ENCODE measurements at places on chromosomes 13 and 19.
A peak's percentile ranks its signal among the peaks of the same experiment; 100 is the strongest.

DNA sequence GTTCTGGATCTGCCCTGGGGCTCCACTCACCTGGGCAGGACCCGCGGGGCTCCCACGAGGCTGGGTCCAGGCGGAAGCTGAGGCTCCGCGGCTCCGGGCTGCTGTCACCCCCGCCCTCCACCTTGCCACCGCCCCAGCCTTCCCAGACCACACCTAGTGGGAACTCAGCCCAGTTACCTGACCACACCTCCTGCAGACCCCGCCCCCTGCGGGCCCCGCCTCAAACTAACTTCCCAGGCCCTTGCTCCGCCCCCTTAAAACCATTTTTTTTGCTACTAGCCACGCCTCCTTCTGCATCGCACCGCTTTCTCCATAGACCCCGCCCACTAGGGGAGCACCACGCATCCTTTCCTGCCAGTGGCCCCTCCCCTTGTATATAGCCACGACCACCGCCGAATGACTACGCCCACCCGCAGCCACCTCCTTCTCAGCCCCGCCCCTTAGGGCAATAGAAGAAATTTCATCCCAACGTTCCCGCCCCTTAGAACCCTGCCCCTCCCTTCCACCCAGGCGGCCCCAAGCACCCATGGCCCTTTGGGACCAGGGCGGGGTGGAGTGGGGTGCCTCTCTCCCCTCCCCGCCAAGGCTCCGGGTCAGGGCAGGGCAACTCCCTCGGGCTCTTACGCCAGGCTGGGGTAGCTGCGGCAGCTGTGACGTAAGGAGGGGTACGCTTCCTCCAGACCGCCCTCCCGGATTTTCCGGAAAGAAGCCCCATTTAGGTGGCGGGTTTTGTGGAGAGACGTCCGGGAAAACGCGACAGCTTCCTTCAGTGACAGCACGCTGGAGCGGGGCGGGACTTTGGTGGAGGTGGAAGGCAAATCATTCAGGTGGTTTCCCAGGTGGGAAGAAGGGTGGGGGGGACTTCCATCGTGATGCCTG is at the start of gene SH2D3A:
SH2D3A (minus strand) TSS at position 79 of the 879 bp plus-strand sequence. CDS start 3,687 bp downstream, outside the sequence.
- peak; percentile 47 for DNase-seq

DNA sequence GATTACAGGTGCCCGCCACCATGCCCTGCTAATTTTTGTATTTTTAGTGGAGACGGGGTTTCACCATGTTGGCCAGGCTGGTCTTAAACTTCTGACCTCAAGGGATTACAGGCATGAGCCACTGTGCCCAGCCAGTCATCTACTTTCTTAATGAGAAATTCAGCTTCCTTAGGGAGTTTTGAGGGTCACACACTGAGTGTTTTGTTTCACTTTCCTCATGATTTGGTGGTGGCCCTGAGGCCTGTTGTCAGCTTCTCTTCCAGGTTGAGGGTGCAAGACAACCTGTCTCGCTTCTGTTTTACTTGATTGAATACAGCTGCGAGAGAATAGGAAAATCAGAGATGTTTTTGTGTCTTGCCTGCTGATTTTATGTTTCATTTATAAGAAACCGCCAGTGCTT is 9.9 kb downstream of the FRY start:
- DNase-seq, result no peak

GRCh38 chr19:48750771-48751504 is 1.5 kb downstream of the FUT1 start:
- DNase-seq, result no peak

GRCh38 chr13:112686364-112686763 is 3.5 kb upstream of the ATP11A start:
- DNase-seq, result no peak

DNA sequence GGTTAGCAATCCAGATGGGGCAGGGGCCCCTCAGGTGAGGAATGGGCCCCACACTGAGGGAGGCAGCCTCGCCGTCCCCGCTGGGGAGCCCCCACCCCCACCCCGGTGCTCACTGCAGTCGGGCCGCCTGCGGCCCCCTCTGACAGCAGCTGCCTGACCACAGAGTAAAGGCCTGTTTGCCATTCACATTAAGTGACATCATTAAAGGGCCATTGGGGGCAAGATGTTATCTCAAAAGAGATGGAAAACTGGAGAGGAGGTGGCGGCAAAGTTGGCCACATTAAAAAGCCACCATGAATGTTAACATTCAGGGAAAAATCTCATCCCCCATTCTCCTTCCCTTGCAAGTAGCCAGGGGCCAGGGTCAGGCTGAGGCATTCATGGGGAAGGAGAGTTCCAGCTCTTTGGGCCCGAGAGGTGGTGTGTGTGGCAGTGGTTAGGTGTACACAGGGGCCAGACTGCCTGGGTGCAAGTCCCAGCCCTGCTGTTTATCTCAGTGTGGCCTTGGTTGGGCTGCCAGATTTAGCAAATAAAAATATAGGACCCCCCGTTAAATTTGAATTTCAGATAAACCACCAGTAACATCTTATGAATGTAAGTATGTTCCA is 20.9 kb downstream of the VSTM2B start:
- no peak for DNase-seq

Measured in DMS79 (cell line).